Activated CD4-positive, alpha-beta T cell treated with anti-CD3 and anti-CD28 coated beads, Interleukin-2, Interleukin-6, amounts not matched to agents 100 ng/mL and 50 ng/mL, durations not matched to agents 16 hours and 8 hours (primary cell): ENCODE measurements at places on chromosomes 2 and 18.
A peak's percentile ranks its signal among the peaks of the same experiment; 100 is the strongest.

DNA sequence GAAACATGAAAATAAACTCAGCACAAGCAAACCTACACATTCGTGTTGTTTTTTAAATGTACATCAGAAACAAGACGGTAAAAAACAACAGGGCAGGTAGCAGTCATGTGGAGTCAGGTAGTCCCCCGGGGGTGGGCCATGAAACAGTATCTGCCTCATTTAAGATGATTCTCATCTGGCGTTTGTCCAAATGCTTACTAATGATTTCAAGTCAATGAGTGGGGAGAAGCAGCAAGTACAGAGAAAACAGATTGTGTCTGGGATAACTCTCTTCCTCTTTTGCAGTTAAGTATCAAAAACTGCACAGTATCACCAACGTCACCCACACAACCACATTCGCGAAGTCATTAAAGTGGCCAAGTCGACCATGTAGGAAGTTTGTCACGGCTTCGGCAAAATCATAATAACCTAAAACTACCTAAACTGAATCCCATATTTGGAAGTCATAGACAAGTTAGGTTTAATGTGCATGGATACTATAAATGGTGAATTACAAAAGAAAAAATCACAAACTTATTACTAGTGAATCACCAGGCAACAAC is 1.3 kb downstream of the LAPTM4A start:
- DNase-seq, result peak; percentile 18

DNA sequence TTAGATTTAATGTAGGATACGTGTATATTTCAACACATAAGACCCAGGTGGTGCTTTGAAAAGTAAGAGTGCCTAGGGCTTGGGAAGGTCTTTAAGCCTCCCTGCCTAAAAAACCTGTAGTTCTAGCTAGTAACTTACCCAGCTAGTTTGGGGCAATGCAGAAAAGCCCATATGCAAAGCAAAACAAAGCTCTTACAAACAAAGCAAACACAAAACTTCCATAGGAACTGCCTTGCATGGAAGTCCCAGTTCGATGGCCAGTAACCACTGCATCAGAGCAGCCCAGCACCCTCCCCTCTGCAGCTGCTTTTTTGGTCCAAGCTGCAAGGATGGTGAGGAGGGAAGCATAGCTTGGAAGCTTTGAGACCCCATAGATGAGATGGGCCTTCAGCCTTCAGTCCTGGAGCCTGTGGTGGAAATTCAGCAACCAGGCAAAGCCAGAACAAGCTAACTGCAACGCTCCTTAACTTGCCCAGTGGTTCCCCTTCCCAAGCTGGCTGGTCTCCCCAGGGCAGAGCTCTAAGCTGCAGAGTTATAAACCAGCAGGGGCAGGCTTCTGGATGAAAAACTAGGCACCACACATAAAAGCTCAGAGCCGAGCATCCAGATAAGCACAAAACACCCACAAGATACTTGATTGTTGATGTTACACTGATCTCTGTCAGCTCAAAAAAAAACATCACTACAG is 16.2 kb downstream of the C2orf76 start:
- no peak for DNase-seq

DNA sequence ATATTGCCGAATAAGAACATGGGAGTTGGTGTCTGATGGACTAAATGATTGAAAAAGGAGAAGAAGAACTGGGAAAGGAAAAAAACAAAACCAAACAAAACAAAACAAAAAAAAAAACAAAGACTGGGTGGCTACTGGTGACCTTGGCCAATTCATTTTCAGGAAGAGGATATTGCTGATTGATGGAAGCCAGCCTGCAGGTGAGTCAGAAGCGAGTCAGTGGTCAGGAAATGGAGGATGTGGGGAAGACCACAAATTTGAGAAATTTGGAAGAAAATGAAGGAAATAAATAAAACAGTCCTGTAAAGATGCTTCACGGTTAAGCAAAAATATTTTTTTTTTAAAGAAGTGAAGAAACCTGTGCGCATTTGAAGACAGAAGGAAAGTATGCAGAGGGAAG is 296.9 kb downstream of the ZNF521 start:
- no peak for DNase-seq

DNA sequence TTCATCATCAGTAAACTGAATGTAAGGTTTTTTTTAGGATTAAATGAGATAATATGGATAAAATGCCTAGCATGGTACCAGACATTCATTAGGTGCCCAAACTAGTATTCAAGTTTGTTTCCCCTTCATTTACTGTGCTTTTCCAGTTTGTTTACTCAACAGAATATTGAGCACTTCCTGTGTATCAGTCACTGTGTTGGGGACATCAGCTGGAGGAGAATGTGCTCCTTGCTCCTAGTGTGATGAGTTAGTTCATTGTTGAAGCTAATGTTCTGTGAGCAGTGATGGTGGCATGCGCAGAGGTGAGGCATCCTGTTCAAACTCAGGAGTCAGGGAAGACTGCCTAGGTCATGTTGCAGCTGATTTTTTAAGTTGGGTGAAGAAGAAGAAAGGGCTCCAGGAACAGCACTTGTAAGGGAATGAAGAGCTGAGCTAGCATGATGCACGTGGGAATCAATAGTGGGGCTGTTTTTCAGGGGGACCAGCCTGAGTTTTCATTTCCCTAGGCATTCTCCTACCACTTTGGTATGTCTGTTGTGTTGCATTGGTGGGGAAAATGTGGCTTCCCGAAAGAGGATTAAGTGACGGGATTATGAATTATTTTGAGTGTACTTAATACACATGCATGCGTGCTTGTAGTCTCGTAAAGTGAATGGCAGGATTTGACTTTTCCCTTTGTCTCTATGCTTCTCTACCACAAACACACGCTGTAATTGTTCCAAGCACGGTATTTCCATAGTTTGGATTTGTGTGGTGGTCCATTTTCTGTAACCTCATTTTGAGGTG is 23.7 kb downstream of the TTLL4 start:
- DNase-seq, result no peak
